ENCODE measurements at places on chromosomes 13 and 19.
A peak's percentile ranks its signal among the peaks of the same experiment; 100 is the strongest.

DNA sequence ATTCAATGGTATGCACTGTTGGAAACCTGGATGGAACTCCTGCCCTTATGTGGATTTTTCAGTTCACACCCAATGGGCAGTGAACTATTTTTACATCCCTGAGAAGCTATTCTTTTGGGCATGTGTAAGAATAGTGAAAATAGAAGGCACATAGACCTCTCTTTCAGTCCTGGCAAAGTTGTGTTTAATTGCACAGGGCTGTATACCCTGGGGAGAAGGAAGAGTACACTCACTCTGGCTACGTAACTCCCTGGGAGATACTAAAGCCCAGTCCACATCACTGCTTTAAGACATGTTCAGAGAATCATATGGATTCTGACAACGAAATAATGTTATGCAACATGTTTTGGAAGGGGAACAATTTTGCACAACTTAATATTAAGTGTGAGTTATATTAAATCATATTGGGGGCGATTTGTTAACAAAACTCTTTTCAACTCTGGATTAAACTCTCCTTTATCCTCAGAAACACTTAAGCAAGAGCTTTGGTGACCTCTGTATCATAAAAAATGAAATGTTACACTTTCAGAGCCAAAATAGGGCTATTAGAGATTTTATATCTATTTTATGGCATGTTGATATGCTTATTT lies 166.1 kb downstream of the DCT start:
- DNase-seq: no peak

GRCh38 chr13:59906413-59907049 lies 257.2 kb downstream of the DIAPH3 start:
- no peak for DNase-seq

- no peak for DNase-seq
These were observed 22.8 kb downstream of the DCLK1 start for GRCh38 chr13:36108342-36108741.

DNA sequence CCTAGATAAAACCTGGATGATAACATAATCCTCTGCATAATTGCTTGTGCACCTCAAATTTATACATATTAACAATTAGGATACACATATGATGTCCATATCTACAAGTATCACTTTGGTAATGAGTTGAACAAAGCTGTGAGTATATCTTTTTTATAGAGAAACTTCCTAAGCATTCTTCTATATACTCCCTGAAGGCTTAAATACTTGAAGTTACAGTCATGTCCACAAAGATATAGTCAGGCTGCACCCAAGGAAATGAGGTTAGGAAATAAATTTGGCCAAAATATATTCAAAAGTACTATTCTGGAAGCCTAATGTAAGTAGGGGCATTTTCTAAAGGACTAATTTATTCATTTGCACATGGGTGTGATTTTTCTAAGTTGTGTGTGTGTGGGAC lies 761.5 kb downstream of the PCDH9 start:
- DNase-seq: no peak

DNA sequence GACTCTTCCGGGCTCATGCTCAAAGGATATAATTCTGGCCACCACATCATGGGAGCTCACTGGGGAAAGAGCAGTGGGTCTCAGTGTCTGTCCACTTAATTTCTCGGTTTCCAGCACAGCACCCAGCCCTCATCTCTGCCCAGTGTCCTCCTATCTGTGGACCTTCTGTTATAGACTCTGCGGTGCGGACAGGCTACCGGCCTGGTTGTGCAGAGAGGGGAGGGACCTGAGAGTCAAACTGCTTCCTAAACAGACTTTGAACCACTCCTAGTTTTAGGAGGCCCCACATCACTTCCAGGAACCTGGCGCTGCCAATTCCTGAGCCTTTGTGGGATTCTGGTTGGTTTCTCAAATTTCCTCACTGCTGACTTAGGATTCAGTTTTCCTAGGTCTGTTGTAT lies 59.8 kb upstream of the MED4 start:
- DNase-seq: no peak

- no peak for DNase-seq
These were observed 45.6 kb upstream of the C13orf42 start for GRCh38 chr13:51156648-51157047.

DNA sequence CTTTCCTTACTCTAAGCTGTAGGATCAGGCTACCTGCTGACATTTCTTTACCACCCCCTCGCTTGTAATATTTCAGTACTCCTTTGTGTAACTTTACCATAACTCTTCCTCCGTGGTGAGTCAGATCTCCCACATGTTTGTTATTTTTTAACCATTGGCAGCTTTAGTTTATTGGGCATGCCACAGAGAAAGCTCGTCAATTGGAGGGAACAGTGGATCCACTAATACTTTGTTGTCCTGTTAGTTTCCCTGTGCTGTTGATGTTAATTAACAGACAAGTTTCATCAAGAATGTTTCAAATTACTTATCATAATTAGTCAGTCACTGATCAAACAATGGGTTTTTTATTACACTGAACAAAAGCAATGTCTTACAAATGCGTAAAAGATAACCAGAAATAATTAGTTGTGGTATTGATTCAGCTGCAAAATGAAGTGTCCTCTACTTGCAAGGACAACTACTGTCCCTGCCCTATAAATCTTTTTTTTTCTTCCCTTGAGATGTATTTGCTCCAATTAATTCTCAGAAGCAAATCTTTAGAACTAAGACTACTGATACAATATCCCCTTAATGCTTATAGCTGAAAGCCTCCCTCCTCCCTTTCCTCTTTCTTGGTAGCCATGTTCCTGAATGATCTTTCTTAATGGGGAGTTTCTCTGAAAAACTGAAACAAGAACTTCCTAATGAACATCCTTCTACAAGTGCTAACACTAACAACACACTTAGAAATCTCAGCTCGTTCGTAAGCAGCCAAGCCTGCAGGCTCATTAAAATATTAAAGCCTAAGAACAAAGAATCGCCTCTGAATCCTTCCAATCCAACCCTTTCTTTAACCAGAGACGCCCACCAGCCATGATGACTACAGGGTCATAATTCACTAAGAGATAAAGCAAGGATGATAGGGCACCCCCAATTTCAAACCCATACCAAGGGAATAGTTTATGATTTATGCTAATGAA lies 22.2 kb downstream of the EFNB2 start:
- DNase-seq: no peak

- DNase-seq: no peak
These were observed 4.4 kb downstream of the PLEKHJ1 start for GRCh38 chr19:2231621-2232221.

DNA sequence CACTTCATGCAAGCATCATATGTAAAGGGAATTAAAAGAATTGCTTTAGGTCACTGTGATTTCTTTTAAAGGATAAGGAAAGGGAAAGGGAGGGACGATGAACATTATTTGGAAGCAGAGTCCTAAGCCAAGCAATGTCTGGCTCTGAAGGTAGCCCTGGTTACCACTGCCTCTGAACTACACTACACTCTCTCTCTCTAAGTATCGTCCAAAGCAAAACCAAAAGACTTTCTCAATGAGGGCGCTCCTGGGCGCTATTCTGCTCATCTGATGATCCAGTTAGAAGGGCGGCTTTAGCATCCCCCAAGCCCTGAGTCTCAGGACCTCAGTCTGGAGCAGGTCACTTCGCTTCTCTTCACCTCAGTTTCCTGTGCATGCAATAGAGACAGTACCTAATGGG lies 26.2 kb downstream of the FOXO1 start:
- peak; percentile 10 for DNase-seq

DNA sequence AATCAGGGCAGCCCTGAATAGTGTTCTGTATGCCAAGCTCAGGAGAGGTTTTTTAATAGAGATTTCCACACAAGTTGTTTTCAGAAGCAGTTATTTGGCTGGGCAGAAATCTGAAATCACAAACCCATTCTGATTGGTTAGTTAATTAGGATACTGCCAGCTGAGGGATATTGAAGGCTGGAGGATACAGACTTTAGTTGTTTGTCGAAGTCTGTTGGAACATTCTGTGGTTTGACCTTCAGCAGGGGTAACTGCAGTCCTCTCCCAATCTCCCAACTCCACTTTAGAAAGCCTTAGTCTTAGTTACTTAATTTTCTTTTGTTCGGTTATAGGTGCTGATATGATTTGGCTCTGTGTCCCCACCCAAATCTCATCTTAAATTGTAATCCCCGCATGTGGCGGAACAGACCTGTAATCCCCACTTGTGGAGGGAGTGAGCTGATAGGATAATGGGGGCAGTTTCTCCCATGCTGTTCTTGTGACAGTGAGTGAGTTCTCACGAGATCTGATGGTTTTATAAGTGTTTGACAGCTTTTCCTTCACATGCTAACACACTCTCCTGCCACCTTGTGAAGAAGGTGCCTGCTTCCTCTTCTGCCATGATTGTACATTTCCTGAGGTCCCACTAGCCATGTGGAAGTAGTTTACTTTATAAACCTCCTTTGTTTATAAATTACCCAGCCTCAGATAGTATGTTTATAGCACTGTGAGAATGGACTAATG lies 169.2 kb downstream of the GPC5 start:
- no peak for DNase-seq

DNA sequence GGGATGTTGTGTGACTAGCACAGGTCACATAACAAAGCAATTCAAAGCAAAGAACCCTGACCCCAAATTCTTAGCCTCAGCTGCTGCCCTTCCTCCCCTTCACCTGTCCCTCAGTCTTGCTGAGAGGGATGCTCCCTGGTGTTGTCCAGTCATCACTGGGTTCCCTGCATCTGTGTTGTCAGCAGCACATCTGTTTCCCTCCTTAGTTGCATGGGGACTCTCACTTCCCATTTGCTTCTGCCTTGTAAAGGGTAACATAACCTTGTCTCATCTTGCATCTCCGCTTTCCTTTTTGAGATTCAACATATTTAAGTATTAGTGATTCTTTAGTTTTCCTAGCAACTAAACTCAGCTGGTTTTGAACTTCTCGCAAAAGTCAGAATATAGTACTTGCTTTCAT lies 54.0 kb downstream of the SPATA13 start:
- DNase-seq: no peak

- DNase-seq: no peak
These were observed 18.7 kb upstream of the ZNF888 start for GRCh38 chr19:52941941-52942385.

DNA sequence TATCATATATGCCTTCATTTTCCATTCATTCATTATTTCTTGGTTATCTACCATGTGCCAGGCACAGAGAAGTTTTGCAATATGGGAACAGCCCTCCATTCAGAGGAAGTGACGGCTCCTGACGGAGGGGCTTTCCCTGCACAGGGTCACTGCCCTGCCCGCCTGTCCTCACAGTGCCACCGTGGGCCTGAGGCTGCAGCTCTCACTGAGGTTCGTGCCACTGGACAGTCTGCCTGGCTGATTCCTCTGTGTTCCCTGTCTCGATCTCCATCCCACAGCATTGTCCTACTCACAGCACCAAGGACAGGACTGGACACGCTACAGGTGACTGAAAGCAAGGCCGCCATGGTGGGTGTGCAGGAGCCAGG lies 92.7 kb downstream of the TSHZ3 start:
- DNase-seq: no peak

- DNase-seq: no peak
These were observed 1422.1 kb downstream of the PCDH9 start for GRCh38 chr13:65808061-65808460.

GRCh38 chr19:6800991-6801484 lies 28.5 kb downstream of the VAV1 start:
- no peak for DNase-seq

DNA sequence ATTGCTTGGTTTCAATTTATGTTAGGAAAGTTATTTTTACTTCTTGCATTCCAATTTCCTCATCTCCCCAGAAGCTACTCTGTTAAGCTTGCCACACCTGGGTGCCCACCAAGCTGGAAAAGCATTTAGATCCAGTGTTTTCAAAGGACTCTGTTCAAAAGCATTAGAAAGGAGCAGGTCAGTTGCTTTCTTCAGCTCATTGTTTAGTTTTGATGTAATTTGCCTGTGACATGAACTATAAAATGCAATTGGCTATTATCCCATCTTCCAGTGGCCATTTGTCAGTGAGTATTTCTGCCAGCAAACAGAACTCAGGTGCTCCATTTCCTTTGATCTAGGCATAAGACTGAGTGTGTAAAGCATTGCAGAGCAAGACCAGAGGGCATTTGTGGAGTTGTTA lies 46.7 kb upstream of the RNF113B start:
- no peak for DNase-seq

- no peak for DNase-seq
These were observed 6.5 kb upstream of the CCNE1 start for GRCh38 chr19:29805031-29805965.

- no peak for DNase-seq
These were observed 189.3 kb upstream of the SPRY2 start for GRCh38 chr13:80530191-80530590.

- no peak for DNase-seq
These were observed 16.5 kb downstream of the ACP7 start for GRCh38 chr19:39100500-39101166.

- DNase-seq: peak; percentile 79
These were observed at the start of gene ZNF541 for GRCh38 chr19:47573071-47574026. Gene ZNF541 (minus strand): TSS chr19:47573148. CDS start chr19:47555856, 17,292 bp downstream.

- no peak for DNase-seq
These were observed 218.3 kb downstream of the DCT start for GRCh38 chr13:94261163-94261562.

GRCh38 chr13:91406619-91407018 lies 8.2 kb downstream of the GPC5 start:
- DNase-seq: no peak

GRCh38 chr13:86864376-86864775 lies 806.8 kb upstream of the SLITRK5 start:
- DNase-seq: no peak

GRCh38 chr13:40275636-40276035 lies 390.8 kb downstream of the FOXO1 start:
- DNase-seq: no peak

GRCh38 chr19:31264041-31264778 lies 85.0 kb downstream of the TSHZ3 start:
- DNase-seq: no peak

- DNase-seq: no peak
These were observed 30.0 kb downstream of the MYO9B start for GRCh38 chr19:17105556-17105955.

GRCh38 chr13:39835253-39835652 lies 179.8 kb downstream of the COG6 start:
- no peak for DNase-seq

DNA sequence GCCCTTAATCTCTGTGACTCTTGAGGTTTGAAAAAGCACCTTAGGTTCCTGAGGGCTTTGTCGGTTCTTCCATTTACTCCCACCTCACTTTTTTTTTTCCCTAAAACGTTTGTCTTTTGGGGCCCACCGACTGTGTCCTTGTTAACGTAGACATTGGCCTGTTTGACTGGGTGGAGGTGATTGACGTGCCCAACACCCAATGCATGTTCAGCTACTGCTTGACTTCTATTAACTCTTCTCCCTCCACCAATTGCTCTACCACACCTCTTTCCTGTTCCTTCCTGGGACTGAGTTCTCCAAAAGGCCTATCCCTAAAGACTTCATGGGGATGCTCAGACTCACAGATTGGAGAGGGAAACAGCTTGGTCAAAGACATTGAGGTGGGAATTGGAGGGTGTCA lies 17.3 kb downstream of the CKM start:
- DNase-seq: no peak

- DNase-seq: no peak
These were observed 191.5 kb downstream of the TEX29 start for GRCh38 chr13:111511805-111512504.
